ENCODE measurements at places on chromosomes 13 and 19. TPM values are rescaled to one million over a fixed set of nuclear protein-coding genes. Genes with fewer than 3 reads are reported as not detected.

- no peaks in the 10 kb centered on the region for H3K27me3 ChIP-seq
- H3K27ac ChIP-seq = no peak overlapping the region
- no peaks in the 10 kb centered on the region for H3K4me1 ChIP-seq
- DNase-seq = peak; percentile 34
- H3K4me3 ChIP-seq = no peak overlapping the region
Observed at GRCh38 chr13:111046590-111047141, 68.4 kb upstream of the ARHGEF7 start.

DNA sequence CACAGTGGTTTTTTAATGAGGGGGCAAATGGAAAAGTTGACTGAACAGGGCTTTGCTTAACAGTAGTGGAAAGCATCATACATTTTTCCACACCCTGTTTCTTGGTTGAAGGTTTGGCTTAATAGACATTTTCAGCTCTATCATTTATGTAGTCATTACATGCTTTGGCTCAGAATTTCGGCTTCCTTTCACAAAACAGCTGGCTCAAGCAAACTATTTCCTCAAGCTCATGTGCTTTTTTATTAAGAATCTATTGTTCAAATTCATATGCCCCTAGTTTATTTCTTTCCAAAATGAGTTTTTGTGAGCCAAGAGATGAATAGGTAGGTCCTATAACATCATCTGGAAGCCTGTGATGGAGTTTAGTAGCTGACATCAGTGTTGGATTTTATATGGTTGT is 113.8 kb downstream of the SLITRK6 start:
- no peaks in the 10 kb centered on the region for H3K36me3 ChIP-seq
- no peak overlapping the region for H3K27ac ChIP-seq
- H3K27me3 ChIP-seq = no peaks in the 10 kb centered on the region

TLE6 gene
- total RNA-seq = 30.3 TPM

CGB8 gene
- not detected for total RNA-seq

EBI3 gene
- not detected for total RNA-seq

CCL25 gene
- not detected for total RNA-seq
